Regular cardiac myocyte (primary cell): ENCODE measurements at places on chromosomes 11 and 22. TPM values are rescaled to one million over a fixed set of nuclear protein-coding genes. Genes with fewer than 3 reads are reported as not detected.

Gene DUSP8
- total RNA-seq, result 0.28 and 0.38 TPM in 2 replicates

Gene GNAZ
- total RNA-seq, result 0.96 and 1.4 TPM in 2 replicates

Gene GLYAT
- not detected in 2 replicates for total RNA-seq

Gene BSCL2
- total RNA-seq, result 48.3 and 54.4 TPM in 2 replicates

Gene OR51A7
- total RNA-seq, result not detected in 2 replicates

Gene NCR3LG1
- total RNA-seq, result 3.1 TPM in 2 replicates

Gene APOL5
- total RNA-seq, result under 0.01 TPM in 1 of 2 replicates, not detected in the other

Gene ANO1
- total RNA-seq, result 0.58 and 3.7 TPM in 2 replicates

Gene EXT2
- total RNA-seq, result 94.9 and 240 TPM in 2 replicates
